ENCODE measurements at places on chromosomes 1 and 21.

- peaks cover 30% of the 10 kb centered on the region for H3K36me3 ChIP-seq
- H3K27ac ChIP-seq: no peak overlapping the region
- no peak overlapping the region for H3K4me3 ChIP-seq
- peaks cover 5% of the 10 kb centered on the region for H3K4me1 ChIP-seq
Measured at GRCh38 chr1:230855886-230856285, 12.4 kb downstream of the C1orf198 start.

GRCh38 chr1:205568469-205569361 is 63.1 kb downstream of the ELK4 start:
- H3K27ac ChIP-seq: peak overlapping the region; percentile 61
- peaks cover 40% of the 10 kb centered on the region for H3K27me3 ChIP-seq
- no peaks in the 10 kb centered on the region for H3K36me3 ChIP-seq
- DNase-seq: peak; percentile 52
- peaks cover 23% of the 10 kb centered on the region for H3K4me1 ChIP-seq

- H3K4me3 ChIP-seq: no peak overlapping the region
- no peaks in the 10 kb centered on the region for H3K4me1 ChIP-seq
- H3K27me3 ChIP-seq: no peaks in the 10 kb centered on the region
- DNase-seq: no peak
- no peaks in the 10 kb centered on the region for H3K36me3 ChIP-seq
- no peak overlapping the region for H3K27ac ChIP-seq
Measured at GRCh38 chr1:57115030-57115614, 149.3 kb upstream of the C8B start.

GRCh38 chr1:184958554-184959353 is 15.6 kb downstream of the NIBAN1 start:
- H3K4me3 ChIP-seq: no peak overlapping the region
- no peak overlapping the region for H3K27ac ChIP-seq
- no peaks in the 10 kb centered on the region for H3K27me3 ChIP-seq
- peaks cover 29% of the 10 kb centered on the region for H3K4me1 ChIP-seq
- no peaks in the 10 kb centered on the region for H3K36me3 ChIP-seq

- H3K4me1 ChIP-seq: peaks cover 8% of the 10 kb centered on the region
- no peak overlapping the region for H3K4me3 ChIP-seq
- H3K36me3 ChIP-seq: no peaks in the 10 kb centered on the region
- H3K27me3 ChIP-seq: no peaks in the 10 kb centered on the region
- no peak for DNase-seq
- no peak overlapping the region for H3K27ac ChIP-seq
Measured at GRCh38 chr1:108657356-108658080, 3.4 kb downstream of the HENMT1 start.

DNA sequence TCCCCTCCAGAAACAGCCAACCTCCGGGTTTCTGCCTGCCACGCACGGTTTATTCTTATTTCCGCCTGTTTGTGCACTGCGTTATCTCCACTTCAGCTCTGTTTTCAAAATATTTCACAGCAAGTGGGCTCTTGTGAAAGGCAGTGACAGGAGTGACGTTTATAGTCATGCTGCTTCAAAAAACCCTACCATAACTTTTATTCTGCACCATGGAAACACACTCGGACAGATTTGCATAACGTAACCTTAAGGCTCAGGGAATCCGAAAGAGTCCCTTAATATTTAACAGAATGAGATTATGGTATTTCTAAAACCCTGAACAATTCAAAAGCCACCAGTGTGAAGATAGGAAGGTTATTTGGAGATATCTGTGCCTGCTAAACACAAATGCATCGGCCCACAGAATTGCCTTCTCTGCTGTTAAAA is 782 bp upstream of the SDE2 start:
- peak overlapping the region; percentile 98 for H3K27ac ChIP-seq
- H3K36me3 ChIP-seq: peaks cover 5% of the 10 kb centered on the region
- H3K27me3 ChIP-seq: no peaks in the 10 kb centered on the region
- no peak for DNase-seq
- H3K4me3 ChIP-seq: peak overlapping the region; percentile 85

GRCh38 chr1:230032516-230033281 is 34.3 kb upstream of the GALNT2 start:
- no peak overlapping the region for H3K4me3 ChIP-seq
- no peaks in the 10 kb centered on the region for H3K27me3 ChIP-seq
- H3K27ac ChIP-seq: no peak overlapping the region
- H3K36me3 ChIP-seq: no peaks in the 10 kb centered on the region
- no peaks in the 10 kb centered on the region for H3K4me1 ChIP-seq
- DNase-seq: no peak

DNA sequence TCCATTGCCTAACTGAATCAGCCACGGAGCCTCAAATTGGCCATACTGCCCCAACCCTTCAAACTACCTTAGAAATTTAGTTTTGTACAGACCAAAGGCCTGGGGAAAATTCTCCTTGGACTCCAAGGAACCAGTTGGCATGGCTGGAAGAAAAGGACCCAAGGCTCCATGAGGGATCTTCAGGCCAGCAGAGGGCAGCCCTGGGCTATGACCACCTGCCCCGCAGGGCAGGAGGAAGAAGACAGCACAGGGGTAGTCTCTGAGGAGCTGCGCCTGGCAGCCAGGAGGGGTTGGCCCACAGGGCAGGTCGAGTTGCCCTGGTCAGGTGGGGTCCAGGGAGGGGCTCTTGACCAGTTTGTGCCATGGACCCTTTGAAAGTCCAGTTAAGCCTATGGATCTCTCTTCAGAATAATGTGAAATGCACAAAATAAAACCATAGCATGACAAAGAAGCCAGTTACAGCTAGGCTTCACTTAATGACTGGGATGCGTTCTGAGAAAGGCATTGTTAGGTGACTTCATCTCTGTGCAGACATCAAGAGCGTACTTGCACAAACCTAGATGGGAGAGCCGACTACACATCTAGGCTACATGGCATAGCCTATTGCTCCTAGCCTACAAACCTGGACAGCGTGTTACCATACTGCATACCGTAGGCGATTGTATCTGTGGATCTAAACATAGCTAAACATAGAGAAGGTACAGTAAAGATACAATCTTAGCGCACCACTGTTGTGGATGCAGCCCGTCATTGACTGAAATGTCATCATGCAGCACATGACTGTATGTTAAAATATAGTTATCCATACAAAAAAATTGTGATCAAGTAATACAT is 26.1 kb downstream of the CACNA1S start:
- no peaks in the 10 kb centered on the region for H3K36me3 ChIP-seq
- no peak overlapping the region for H3K4me3 ChIP-seq
- no peak overlapping the region for H3K27ac ChIP-seq
- no peak for DNase-seq
- peaks cover 4% of the 10 kb centered on the region for H3K27me3 ChIP-seq

DNA sequence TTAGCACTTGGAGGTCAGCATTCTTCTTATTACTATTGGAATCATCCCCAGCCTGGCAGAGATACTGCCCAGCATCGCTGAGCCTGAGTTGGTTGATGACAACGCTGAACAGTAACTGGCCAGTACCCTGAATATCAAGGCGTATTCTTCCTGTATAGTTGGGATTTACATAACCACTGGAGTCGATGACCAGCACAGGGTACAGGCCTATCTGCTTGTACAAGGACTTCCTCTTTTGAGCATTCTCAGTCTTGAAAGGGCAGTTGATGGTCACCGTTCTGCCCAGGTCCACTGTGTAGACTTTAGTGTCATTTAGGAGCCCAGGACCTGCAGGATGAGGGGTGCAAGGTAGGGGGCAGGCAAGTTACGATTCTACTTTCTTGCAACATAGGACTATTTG is 8.8 kb downstream of the PIGR start:
- no peak overlapping the region for H3K27ac ChIP-seq
- DNase-seq: no peak
- H3K27me3 ChIP-seq: peaks cover 4% of the 10 kb centered on the region

DNA sequence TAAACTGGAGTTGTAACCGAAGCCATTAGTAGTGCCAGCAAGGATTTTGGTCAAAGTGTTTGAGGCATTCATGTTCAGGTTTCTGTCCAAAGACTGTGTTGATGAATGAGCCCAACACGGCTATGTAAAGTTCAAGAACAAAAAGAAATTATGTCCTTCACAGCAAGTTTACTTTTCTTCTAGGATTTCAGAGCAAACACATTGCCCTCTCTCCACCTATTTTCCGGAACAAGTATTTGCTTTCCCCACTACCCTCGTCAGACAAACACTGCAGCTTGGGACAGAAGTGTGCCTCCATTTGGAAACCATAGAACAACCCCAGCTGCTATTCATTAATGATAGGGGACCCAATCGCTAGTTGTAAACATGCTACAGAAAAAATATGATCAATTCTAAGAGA is 151.4 kb upstream of the C1orf105 start:
- H3K4me3 ChIP-seq: no peak overlapping the region
- peaks cover 11% of the 10 kb centered on the region for H3K4me1 ChIP-seq
- H3K27ac ChIP-seq: peak overlapping the region; percentile 61
- DNase-seq: no peak
- H3K27me3 ChIP-seq: no peaks in the 10 kb centered on the region

DNA sequence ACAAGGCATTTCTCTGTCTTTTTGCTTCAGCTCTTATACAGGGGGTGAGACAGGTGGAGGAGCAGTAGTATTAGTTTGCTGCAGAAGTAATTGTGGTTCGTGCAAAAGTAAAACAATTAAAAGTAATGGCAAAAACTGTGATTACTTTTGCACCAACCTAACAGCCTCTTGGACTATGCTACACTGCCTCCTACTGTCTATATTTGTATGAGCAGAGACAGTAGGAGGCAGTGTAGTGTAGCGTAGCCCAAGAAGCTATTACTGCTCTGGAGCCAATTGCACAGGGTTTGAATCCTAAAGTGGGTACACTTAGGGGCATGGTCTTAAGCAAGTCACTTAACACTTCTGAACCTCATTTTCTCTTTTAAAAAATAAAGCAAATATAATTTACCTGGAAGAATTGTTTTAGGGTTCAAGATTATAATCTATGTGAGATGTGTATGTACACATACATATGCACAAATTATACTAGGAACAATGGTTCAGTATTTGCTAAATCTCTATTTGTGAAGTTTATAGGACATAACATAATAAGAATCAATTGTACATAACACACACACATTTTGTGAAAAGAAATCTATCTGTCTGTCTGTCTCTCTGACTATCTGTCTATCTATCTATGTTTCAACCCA is 103.8 kb downstream of the BRINP3 start:
- no peak for DNase-seq
- H3K27me3 ChIP-seq: no peaks in the 10 kb centered on the region
- H3K27ac ChIP-seq: no peak overlapping the region
- H3K4me1 ChIP-seq: no peaks in the 10 kb centered on the region
- no peak overlapping the region for H3K4me3 ChIP-seq

GRCh38 chr1:232538224-232538942 is 91.5 kb downstream of the SIPA1L2 start:
- no peak overlapping the region for H3K4me3 ChIP-seq
- DNase-seq: no peak
- no peaks in the 10 kb centered on the region for H3K36me3 ChIP-seq
- no peak overlapping the region for H3K27ac ChIP-seq

- peaks cover 6% of the 10 kb centered on the region for H3K4me1 ChIP-seq
- H3K27me3 ChIP-seq: no peaks in the 10 kb centered on the region
- peaks cover 3% of the 10 kb centered on the region for H3K36me3 ChIP-seq
- no peak overlapping the region for H3K27ac ChIP-seq
Measured at GRCh38 chr1:44660176-44660575, 14.1 kb downstream of the TMEM53 start.

- H3K4me1 ChIP-seq: peaks cover 43% of the 10 kb centered on the region
- H3K27ac ChIP-seq: no peak overlapping the region
- no peak overlapping the region for H3K4me3 ChIP-seq
- DNase-seq: no peak
- peaks cover 57% of the 10 kb centered on the region for H3K36me3 ChIP-seq
Measured at GRCh38 chr1:171784784-171785183, 3.3 kb downstream of the METTL13 start.

GRCh38 chr1:44217809-44218410 is 4.6 kb downstream of the DMAP1 start:
- H3K4me3 ChIP-seq: no peak overlapping the region
- no peak overlapping the region for H3K27ac ChIP-seq
- DNase-seq: no peak
- no peaks in the 10 kb centered on the region for H3K27me3 ChIP-seq
- H3K36me3 ChIP-seq: peaks cover 62% of the 10 kb centered on the region
- peaks cover 15% of the 10 kb centered on the region for H3K4me1 ChIP-seq

GRCh38 chr1:169202791-169203665 is 96.5 kb downstream of the ATP1B1 start:
- H3K4me3 ChIP-seq: no peak overlapping the region
- no peaks in the 10 kb centered on the region for H3K36me3 ChIP-seq
- H3K4me1 ChIP-seq: peaks cover 2% of the 10 kb centered on the region
- H3K27me3 ChIP-seq: no peaks in the 10 kb centered on the region

- peak overlapping the region; percentile 62 for H3K4me3 ChIP-seq
- no peaks in the 10 kb centered on the region for H3K36me3 ChIP-seq
- no peak for DNase-seq
- H3K4me1 ChIP-seq: peaks cover 21% of the 10 kb centered on the region
Measured at GRCh38 chr1:23177031-23177430, 8.4 kb upstream of the LUZP1 start.

DNA sequence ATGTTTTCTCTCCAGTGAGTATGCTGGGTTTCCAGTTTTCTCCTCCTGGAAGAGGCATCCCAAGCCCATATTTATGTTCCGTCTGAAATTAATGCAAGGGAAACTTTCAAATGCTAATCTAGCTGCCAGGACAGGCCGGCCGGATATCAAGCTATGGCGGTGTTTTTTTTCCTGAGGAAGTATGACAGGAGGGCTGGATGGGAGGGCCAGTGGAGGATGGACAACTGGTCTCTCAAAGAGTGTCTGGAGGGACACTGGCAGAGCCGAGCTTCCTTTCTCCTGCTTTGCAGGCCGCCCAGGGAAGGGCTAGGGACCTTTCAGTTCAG is 212.7 kb downstream of the TRABD2B start:
- peaks cover 41% of the 10 kb centered on the region for H3K4me1 ChIP-seq
- H3K36me3 ChIP-seq: no peaks in the 10 kb centered on the region
- no peak for DNase-seq
- no peak overlapping the region for H3K27ac ChIP-seq
- H3K27me3 ChIP-seq: no peaks in the 10 kb centered on the region
- no peak overlapping the region for H3K4me3 ChIP-seq

GRCh38 chr1:29658688-29659087 is 422.4 kb downstream of the PTPRU start:
- H3K4me1 ChIP-seq: no peaks in the 10 kb centered on the region
- no peak overlapping the region for H3K27ac ChIP-seq
- no peak overlapping the region for H3K4me3 ChIP-seq
- no peak for DNase-seq

GRCh38 chr21:39580744-39581143 is 32.0 kb upstream of the B3GALT5 start:
- H3K27me3 ChIP-seq: no peaks in the 10 kb centered on the region
- no peak overlapping the region for H3K4me3 ChIP-seq
- H3K36me3 ChIP-seq: no peaks in the 10 kb centered on the region
- no peak overlapping the region for H3K27ac ChIP-seq
- no peak for DNase-seq
- H3K4me1 ChIP-seq: no peaks in the 10 kb centered on the region

DNA sequence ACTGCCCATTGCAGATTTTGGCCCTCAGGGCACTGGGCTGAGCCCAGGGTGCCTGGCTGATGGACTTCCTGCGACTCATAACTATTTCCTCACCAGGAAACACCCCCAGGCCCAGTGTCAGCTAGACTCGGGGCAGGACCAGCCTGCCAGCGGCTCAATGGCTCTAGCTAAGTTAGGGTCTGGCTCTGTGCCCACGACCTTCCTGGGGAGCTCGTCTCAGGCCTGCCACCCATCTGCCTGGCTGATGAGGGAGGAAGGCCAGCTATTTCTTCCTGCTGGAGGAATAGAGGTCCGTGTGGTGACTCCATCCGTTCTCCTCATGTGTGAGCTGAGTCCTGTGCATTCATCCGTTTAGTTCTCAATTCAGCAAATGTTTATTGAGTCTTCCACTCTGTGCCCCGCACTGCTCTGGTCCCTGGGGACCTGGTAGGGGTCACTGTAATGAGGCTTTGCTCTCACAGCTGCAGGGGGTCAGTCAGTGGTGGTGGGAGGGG is 44.5 kb downstream of the KIRREL1 start:
- no peaks in the 10 kb centered on the region for H3K36me3 ChIP-seq
- no peak for DNase-seq
- H3K4me1 ChIP-seq: peaks cover 36% of the 10 kb centered on the region
- no peak overlapping the region for H3K4me3 ChIP-seq
- H3K27ac ChIP-seq: no peak overlapping the region

Measured in suprapubic skin (tissue), 4 donors.